ENCODE measurements at places on chromosomes 1 and 21.

DNA sequence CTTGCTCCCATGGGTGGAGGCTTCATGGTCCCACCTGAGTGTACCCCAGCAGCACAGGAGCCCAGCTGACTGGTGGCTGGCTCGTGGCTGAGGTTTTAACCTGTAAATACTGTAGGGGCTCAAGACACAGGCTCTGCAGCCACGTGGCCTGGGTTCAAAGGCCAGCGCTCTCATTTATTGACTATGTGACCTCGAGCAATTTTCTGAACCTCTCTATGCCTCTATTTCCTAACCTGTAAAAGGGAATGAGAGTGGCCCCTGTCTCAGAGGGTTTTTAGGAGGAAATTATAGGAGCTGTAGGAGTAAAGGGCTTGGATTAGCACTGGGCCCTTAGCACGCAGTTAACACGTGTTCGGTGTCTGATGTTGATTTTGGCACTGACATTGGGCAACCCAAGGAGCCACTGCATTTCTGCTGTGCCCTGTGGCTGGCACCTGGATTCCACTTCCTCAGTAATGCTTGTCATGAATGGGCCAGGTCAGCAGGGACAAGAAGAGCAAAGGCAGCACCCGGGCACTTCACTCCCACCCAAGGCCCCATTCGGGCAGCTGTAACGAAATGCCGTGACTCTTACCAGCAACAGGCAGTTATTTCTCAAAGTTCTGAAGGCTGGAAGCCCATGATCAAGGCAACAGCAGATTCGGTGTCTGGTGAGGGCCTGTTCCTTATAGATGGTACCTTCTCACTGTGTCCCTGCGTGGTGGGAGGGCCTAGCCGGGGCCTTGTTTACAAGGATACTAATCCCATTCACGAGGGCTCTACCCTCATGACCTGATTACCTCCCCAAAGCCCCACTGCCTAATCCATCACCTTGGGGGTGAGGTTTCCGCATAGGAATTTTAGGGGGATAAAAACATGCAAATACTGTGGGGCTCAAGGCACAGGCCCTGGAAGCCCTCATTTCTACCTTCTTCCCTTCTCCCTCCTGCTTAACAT, 25.2 kb downstream of the ARHGEF10L start:
- DNase-seq = no peak

DNA sequence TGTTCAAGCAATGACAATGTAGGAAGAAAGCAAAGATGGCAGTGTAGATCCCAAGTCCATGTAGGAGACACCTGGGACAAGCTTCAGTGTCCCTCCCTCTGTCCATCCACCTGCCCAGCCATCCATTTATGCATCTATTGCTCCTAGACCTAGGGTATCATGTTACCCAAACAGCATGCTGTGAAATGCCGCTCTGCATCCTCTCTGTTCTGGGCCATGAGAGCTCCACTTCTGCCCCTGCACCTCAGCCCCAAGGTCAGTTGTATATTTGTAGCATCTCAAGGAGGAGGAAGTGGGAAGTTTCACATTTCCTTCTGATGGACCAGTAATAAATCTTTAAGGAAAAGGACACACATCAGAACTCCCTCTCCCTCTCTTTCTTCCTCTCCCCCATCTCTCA, 27.9 kb upstream of the TSPEAR start:
- no peak for DNase-seq

DNA sequence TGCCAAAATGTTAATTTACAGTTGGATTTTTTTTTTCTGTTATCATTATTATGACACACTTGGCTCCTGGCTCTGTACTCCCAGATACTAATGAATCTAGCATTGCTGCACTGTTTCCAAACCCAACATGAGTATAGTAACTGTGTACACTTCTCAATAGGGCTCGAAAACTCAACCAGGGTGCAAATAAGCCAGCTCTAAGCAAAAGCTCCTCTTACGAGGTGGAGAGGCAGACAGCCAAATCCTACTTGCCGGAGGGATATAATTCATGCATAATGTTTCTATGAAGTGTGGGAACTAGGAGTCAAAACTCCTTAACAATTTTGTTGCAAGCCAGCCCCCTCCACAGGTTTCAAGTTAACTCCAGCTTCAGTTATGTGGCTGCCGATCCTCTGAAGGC, 510.4 kb upstream of the ZP4 start:
- no peak for DNase-seq

GRCh38 chr1:248402748-248403147, at the start of gene OR2T1:
Gene OR2T1 (plus strand): TSS chr1:248403048. CDS start chr1:248406148, 3,100 bp downstream.
- DNase-seq = no peak

- DNase-seq = no peak
Measured at GRCh38 chr1:204254031-204254661, 40.4 kb upstream of the GOLT1A start.

DNA sequence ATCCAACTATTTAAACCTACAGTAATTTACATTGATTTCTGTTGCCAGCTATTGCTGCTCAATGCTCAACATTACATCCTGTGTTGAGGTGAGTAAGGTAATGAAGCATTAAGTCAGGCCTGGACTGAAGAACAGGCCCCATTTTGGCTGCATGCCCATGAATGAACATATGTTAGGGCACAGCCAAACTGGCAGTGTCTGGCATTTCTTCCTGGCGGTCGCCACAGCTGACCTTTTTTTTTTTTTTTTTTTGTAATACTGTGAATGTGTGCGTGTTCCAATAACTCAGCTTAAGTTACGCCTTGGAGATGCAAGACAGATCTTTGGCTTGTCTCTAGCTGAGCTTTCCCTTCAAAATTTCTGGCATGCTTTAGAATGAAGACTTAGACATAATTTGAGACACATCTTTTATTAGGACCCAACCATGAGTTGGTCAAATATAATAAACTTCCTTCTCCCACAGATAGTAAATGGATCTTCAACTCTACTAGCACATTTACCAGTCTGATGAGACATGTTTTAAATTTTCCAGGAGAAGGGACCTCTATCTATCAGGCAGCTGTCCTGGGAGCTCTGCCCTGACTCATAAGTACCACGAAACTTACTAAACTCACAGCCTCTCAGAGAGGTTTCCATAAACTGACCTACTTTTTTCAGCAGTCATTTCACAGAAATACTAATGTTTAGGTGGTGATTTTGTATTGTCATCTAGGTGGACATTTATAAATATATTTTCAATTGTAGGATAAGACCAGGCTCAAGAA, 341.1 kb upstream of the RUNX1 start:
- DNase-seq = no peak

GRCh38 chr1:230833511-230833910, 34.8 kb downstream of the C1orf198 start:
- DNase-seq = no peak

DNA sequence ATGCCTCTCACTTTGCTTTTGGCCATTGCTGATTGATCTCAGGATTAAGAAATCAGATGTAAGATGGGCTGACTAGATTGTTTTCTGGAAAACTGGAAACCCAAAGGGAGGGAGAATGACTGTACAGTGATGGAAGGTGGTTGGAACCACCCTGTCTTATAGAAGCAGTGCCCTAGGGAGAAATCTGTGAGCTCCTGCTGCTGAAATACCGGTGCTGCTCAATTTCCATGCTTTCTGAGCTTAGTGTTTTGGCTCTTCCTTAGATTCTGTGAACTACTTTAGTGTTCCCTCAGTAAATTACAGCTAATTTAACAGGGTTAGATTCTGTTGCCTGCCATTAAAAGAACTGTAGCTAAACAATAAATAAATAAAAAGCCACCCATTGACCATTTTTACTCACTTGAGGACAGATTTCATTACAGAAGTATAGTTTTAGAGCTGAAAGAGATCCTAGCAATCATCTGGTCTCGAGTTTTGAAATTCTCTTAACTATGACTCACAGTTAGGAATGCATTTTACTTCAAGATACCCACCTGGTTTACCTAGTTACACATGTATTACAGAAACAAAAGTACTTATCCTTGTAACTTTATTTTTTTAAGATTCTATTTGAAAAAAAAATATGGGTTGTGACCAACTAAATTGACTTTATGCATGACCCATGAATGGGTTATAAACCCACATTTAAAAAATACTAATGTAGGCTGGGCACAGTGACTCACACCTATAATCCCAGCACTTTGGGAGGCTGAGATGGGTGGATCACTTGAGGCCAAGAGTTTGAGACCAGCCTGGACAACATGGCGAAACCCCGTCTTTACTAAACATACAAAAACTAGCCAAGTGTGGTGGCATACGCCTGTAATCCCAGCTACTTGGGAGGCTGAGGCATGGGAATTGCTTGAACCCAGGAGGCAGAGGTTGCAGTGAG, 33.2 kb downstream of the CAMSAP2 start:
- no peak for DNase-seq

Data from activated T-helper 1 cell treated with anti-CD3 and anti-CD28 coated beads, Interleukin-2, amount 50 U/mL, for 16 hours (primary cell).